Thyroid gland (tissue), 4 donors: ENCODE measurements at places on chromosomes 7 and 10. TPM values are rescaled to one million over a fixed set of nuclear protein-coding genes. Genes with fewer than 3 reads are reported as not detected.

Gene SLC26A5
- 3.8 TPM for total RNA-seq

Gene IFIT1B
- total RNA-seq: not detected

Gene GRM3
- not detected for total RNA-seq

Gene MBL2
- not detected for total RNA-seq

Gene ZP3
- total RNA-seq: 0.39 TPM

Gene CACNB2
- total RNA-seq: 0.81 TPM

Gene DEPP1
- total RNA-seq: 70.4 TPM

Gene CFTR
- total RNA-seq: not detected

Gene CPED1
- 8.8 TPM for total RNA-seq

Gene STEAP2
- 28.9 TPM for total RNA-seq

Gene CLDN4
- total RNA-seq: 178 TPM

Gene PHYHIPL
- 0.13 TPM for total RNA-seq

Gene ACTL6B
- total RNA-seq: not detected

Gene YAE1
- total RNA-seq: 30.8 TPM

Gene MYL7
- not detected for total RNA-seq

Gene DRGX
- total RNA-seq: not detected

Gene ANKRD16
- total RNA-seq: 10.2 TPM

Gene IGF2BP3
- total RNA-seq: 5.2 TPM

Gene PTF1A
- total RNA-seq: not detected

Gene OR2A1
- total RNA-seq: 1.4 TPM

Gene YKT6
- total RNA-seq: 64.1 TPM

Gene FAM204A
- 65.2 TPM for total RNA-seq

Gene WEE2
- total RNA-seq: not detected

Gene AMPH
- total RNA-seq: 1.9 TPM

Gene DPY19L1
- 15.5 TPM for total RNA-seq

Gene NSUN6
- 18.6 TPM for total RNA-seq

Gene VWA2
- not detected for total RNA-seq

Gene LIPF
- total RNA-seq: not detected

Gene TACC2
- total RNA-seq: 122 TPM
